Mucosa of descending colon (tissue), 3 donors: ENCODE measurements at places on chromosomes 16 and 17. TPM values are rescaled to one million over a fixed set of nuclear protein-coding genes. Genes with fewer than 3 reads are reported as not detected.

FN3K gene
- total RNA-seq: 45.5 TPM

ELMO3 gene
- 68.0 TPM for total RNA-seq

PRM2 gene
- not detected for total RNA-seq

KRTAP3-2 gene
- total RNA-seq: not detected

CWC25 gene
- 26.5 TPM for total RNA-seq

MEFV gene
- 0.61 TPM for total RNA-seq

PSMD12 gene
- 33.5 TPM for total RNA-seq

ACADVL gene
- total RNA-seq: 804 TPM

ABCA3 gene
- total RNA-seq: 13.5 TPM

BICDL2 gene
- total RNA-seq: 102 TPM

MYADML2 gene
- 0.13 TPM for total RNA-seq

AP1G1 gene
- total RNA-seq: 82.9 TPM

WNT9B gene
- 0.22 TPM for total RNA-seq

ABCC11 gene
- 0.32 TPM for total RNA-seq

TM4SF5 gene
- 20.7 TPM for total RNA-seq

CD300A gene
- total RNA-seq: 7.0 TPM

UTS2R gene
- not detected for total RNA-seq

DPEP2 gene
- 2.8 TPM for total RNA-seq

NPIPA2 gene
- 8.8 TPM for total RNA-seq

RHBDF1 gene
- total RNA-seq: 36.9 TPM

DNAH2 gene
- total RNA-seq: 0.19 TPM

PRAC1 gene
- 180 TPM for total RNA-seq

TP53TG3 gene
- not detected for total RNA-seq

PDILT gene
- total RNA-seq: not detected

EFCAB13 gene
- 15.3 TPM for total RNA-seq

CLEC19A gene
- not detected for total RNA-seq

EPN3 gene
- total RNA-seq: 40.0 TPM

CCL13 gene
- 1.9 TPM for total RNA-seq

SDK2 gene
- total RNA-seq: 1.2 TPM

TNK1 gene
- 29.5 TPM for total RNA-seq

TMIGD1 gene
- total RNA-seq: 102 TPM

TBX2 gene
- total RNA-seq: 9.0 TPM

TBC1D26 gene
- total RNA-seq: not detected

CDH15 gene
- not detected for total RNA-seq

TP53TG3C gene
- not detected for total RNA-seq

EVPLL gene
- total RNA-seq: not detected

MSRB1 gene
- 46.3 TPM for total RNA-seq

CMTM3 gene
- total RNA-seq: 9.3 TPM

PTX4 gene
- total RNA-seq: not detected

INTS2 gene
- total RNA-seq: 9.2 TPM

CCL17 gene
- total RNA-seq: not detected

HS3ST2 gene
- total RNA-seq: 0.24 TPM

CTRB1 gene
- 0.76 TPM for total RNA-seq

TEX14 gene
- 0.28 TPM for total RNA-seq

C16orf46 gene
- total RNA-seq: 0.58 TPM

RAB11FIP4 gene
- 24.5 TPM for total RNA-seq

NGFR gene
- 2.0 TPM for total RNA-seq

SPN gene
- total RNA-seq: 4.4 TPM

RNF135 gene
- 27.9 TPM for total RNA-seq
